GM04503 (cell line): ENCODE measurements at places on chromosomes 13 and 19.

- no peak for DNase-seq
Measured at GRCh38 chr19:17353386-17353785, 16.0 kb downstream of the GTPBP3 start.

DNA sequence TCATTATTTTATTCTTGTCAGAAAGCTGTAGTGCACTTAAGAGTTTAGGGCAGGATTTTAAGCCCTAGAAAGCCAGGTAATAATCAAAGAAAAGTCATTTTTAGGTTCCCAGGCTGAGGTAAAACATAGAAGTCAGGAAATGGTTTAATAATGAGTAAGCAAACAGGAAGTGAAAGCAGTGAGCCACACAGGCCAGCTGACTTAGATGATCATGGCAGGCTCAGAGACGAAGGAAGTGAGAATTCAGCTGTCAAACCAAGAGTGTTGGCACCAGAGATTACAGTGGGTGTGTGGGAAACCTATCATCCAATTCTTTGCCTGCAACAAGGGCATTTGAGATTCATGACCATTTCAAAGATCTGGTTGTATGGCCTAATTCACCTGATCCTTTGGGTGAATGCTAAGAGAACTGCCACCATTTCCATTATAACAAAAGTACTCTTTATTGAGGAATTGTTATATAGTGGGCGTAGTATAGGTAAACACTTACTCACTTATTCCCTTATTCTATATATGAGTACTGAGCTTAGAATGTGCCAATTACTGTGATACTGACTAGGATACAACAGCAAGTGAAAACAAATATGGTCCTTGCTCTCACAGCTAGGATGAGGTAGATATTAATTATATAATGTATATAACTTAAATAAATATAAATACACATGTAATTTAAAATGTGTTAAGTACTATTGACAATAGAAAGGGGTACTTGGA is 103.7 kb upstream of the EDNRB start:
- no peak for DNase-seq

GRCh38 chr13:31814536-31814935 is 75.2 kb downstream of the RXFP2 start:
- no peak for DNase-seq

GRCh38 chr13:75334634-75335447 is 147.1 kb downstream of the TBC1D4 start:
- DNase-seq = no peak

DNA sequence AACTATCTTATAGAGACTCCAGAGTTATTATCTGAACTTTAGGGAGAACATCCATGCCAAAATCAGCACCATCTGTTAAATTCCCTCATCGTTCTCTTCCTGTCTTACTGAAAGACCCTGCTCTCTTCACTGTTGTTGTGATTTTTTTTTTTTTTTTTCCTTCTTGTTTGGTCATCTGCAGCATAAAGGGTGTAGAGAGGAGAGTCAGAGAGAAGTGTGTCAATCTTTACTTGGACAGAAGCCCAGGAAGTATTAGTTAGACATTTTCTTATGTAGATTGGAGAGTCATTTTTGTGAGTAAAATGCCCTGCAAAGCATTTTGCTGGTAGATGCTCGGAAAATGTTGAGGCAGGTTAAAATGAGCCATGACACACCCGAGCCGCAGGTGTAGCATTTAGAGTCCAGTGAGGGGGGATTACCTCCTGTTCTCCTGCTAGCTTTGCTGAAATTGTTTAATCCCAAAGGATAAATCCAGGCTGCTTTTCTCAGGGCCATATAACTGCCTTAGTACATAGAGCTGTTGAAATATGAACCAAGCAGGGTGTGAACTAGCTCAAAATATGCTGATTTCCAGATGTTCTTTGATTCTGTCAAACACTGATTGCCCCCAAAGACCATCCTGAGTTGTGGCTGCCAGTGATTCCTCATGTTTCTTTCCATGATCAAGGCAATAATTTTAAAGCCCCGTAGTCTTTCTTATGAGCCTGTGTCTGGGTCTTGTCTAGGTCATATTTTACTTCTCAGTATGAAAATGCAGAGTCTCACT is 143.5 kb downstream of the DCT start:
- DNase-seq = no peak

GRCh38 chr13:35524171-35524570 is 47.7 kb upstream of the MAB21L1 start:
- DNase-seq = no peak

- DNase-seq = no peak
Measured at GRCh38 chr13:23007426-23007825, 173.4 kb upstream of the SGCG start.
